ENCODE measurements at places on chromosomes 12 and 14.

DNA sequence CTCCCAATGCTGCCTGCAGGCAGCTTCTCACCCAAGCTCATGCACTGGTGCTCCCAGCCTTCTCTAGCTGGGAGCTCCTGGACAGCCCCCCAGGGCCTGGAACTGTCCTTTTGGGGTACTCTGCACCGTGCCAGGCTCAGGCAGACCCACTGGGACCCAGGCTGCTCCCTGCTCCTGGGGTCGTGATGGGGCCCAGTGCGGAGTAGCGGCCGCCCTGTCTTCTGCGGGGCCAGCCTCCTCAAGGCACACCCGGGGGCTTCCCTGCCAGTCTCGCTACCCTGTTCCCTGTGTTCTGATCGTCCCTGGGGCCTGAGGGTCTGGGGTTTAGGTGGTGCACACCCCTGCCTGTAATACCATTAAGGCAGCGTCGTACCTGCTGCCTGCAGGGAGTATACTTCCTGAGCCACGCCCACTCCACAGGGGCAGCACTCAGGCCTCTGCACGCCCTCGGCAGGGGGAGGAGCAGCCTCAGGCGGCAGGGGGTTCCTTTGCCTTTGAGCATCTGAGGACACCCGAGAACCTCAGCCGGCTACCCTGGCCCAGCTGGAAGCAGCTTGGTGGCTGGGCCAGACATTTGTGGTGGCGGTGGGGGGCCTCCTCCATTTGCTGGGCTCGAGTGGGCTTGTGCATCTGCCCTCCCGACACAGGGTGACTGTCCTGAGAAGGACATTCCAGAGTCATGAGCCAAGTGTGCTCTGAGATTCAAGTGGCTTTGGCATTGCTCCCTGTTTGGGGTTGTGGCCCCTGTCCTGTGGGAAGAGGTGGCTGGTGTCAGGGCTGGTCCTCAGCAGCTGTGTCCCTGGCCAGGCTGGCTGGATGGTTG lies 9.2 kb upstream of the CRIP2 start:
- DNase-seq: no peak

GRCh38 chr12:98188650-98189077 lies 326.7 kb upstream of the TMPO start:
- DNase-seq: no peak

DNA sequence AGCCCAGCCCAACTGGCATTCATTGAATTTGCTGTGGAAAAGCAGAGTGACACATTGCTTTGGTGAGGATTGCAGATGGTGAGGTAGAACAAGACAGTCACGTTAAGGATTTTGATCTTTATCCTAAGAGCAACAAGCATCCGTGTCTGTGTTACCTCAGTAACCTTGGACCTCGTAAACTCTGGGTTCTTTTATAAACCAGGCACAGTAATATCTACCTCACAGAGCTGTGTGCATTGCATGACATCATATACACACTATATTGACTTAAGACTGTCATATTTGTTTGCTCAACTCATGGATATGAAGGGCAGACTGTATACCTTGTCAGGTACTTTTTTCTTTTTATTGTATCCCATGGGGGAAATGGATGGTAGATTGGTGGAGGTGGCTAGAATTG lies 156.2 kb downstream of the ETV6 start:
- no peak for DNase-seq

DNA sequence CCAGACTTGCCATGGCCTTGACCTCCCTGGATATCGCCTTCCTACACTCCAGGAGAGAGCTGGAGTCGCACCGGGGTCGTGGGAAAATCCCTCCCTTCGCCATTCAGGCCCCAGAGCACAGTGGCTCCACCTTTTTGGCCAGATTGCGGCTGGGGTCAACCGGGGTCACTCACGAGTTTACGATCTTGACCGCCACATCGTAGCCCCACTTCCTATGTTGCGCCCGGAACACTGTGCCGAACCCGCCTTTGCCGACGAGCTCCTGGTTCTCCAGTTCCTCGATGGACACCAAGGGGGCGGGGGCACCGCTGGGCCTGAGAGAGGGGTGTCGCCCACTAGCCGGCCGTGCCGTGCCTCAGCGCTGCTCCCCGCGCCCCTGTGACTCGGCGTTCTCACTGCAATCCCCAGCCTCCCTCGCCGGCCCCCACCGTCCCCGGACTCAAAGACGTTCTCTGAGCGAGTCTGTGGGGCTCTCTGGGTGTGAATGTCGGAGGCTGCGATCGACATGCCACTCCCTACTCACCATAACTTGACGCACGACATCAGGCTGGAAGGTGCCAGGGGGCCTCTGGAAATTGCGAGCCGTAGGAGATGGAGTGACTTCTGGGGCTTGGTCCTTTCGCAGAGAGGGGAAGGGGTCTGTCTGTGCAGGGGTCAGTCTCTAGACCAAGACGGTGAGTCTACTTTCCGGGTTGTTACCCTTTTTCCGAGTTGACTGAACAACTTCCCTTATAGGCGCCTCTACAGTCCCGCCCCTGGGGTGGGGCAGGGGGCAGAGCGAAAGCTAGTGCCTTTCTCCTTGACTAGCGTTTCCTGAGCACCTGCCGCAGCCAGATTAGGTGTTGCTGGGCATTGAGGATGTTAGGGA lies at the start of gene RIPK3:
RIPK3 (minus strand) TSS at position 708 of the 868 bp plus-strand sequence; CDS start at position 543, 165 bp downstream.
- no peak for DNase-seq

DNA sequence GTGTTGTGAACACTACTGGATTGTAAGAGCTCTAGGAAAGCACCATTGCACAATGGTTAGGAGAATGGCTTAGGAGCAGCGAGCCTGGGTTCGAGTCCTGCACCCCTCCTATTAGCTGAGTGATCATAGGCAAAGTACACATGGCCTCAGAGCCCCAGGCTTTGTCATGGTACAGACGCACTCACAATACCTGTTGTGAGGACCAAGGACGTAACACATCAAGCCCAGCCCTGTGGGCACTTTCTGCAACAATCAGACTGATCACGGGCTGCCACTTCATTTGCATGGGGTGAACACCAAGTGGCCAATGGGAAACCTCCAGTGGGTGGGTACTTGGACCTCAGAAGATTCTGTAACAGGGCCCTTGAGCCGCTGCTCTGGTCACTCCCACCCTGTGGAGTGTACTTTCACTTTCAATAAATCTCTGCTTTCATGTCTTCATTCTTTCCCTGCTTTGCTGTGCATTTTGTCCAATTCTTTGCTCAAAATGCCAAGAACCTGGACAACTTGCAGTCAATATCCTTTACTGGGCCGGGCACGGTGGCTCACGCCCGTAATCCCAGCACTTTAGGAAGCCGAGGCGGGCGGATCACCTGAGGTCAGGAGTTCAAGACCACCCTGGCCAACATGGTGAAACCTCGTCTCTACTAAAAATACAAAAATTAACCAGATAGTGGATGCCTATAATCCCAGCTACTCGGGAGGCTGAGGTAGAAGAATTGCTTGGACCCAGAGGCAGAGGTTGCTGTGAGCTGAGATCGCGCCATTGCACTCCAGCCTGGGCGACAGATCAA lies 28.2 kb downstream of the GLRX5 start:
- no peak for DNase-seq

DNA sequence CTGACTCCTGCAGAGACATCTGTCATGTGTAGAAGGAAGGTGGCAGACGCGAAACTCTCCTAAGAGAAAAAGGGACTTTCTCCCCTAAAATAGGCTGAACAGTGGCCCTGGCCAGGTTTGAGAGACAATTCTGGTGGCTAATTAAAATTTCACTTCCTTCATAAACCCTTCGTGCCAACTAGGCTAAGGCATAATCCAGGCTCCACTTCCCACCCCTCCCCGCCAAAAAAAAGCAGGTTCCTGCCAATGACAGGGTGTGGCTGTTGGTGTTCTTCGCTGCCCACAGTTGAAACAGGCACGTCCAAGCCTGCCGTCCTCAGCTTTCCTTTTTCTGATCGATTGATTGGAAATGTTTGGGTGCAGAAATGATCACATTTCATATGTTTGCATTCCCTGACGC lies 144.6 kb downstream of the GCH1 start:
- DNase-seq: no peak

- no peak for DNase-seq
These were observed 1157.2 kb downstream of the TMEM121 start for GRCh38 chr14:106683631-106684030.

GRCh38 chr12:44581642-44582242 lies 294.4 kb downstream of the NELL2 start:
- DNase-seq: no peak

GRCh38 chr14:71551291-71551950 lies 380.8 kb upstream of the RGS6 start:
- peak; percentile 68 for DNase-seq

GRCh38 chr12:15562263-15562662 lies 226.9 kb downstream of the EPS8 start:
- DNase-seq: no peak

- DNase-seq: no peak
These were observed 66.2 kb downstream of the PTGER2 start for GRCh38 chr14:52380294-52380693.

DNA sequence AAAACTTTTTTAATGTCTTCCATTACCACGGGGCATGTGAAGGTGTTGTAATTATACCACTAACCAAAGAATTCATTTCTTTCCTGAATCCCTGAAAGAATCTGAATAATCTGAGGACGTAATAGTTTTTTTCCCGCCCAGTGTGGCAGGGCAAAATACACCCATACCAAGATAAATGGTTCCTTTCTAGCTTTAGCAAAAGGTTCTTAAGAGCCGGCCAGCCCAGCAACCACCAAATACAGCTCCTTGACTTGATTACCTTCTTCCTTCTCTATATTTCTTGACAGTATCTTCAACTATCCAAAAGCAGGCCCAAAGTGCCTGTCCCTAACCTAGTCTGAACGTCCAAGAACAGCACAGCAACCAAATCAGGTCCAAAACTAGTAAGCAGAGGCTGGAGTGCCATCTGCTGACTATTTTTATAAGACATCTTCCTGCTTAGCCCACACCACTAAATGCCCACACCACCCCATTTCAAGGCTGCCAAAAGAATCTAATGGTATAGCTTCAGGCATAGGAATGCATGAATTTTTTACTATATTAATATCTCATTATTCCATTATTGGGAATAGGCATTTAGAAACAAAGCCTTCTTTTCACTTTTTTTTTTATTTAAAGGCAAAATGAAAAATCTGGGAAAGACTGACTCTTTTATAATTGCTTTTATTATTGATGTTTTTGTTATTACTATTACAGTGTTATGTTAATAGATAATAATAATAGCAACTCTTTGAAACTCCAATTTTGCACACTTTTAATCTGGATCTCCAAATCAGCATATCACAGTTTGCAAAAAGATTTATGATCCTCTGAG lies 524.4 kb downstream of the MED13L start:
- DNase-seq: peak; percentile 17

DNA sequence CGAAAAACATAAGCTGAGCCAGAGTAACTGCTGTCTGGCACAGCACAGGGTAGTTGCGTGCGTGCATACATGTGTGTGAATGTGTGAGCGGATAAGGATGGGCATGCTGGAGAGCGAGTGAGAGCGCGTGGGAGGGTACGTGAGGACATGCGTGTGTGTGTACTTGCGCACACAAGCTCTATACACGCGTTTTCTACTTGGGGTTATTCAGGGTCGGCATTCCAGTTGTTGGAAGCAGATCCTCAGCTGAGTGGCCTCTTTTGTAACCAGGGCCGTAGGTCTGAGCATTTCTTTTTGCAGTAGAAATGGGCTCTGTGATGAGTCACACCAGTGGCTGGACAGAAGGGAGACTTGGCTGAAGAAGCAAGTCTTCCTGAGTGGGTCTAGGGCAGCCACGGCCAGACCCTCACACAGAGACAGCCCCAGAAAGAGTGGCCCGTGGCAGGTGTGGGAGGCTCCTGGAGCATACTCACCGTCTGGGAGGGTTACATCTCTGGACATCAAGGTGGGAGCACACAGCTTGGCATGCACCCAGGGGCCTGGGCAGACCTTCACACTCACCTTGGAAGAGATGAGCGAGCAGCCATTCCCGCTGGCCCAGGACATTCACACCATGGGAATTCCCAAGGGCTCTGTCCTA lies 78.0 kb downstream of the LRRC74A start:
- peak; percentile 49 for DNase-seq

DNA sequence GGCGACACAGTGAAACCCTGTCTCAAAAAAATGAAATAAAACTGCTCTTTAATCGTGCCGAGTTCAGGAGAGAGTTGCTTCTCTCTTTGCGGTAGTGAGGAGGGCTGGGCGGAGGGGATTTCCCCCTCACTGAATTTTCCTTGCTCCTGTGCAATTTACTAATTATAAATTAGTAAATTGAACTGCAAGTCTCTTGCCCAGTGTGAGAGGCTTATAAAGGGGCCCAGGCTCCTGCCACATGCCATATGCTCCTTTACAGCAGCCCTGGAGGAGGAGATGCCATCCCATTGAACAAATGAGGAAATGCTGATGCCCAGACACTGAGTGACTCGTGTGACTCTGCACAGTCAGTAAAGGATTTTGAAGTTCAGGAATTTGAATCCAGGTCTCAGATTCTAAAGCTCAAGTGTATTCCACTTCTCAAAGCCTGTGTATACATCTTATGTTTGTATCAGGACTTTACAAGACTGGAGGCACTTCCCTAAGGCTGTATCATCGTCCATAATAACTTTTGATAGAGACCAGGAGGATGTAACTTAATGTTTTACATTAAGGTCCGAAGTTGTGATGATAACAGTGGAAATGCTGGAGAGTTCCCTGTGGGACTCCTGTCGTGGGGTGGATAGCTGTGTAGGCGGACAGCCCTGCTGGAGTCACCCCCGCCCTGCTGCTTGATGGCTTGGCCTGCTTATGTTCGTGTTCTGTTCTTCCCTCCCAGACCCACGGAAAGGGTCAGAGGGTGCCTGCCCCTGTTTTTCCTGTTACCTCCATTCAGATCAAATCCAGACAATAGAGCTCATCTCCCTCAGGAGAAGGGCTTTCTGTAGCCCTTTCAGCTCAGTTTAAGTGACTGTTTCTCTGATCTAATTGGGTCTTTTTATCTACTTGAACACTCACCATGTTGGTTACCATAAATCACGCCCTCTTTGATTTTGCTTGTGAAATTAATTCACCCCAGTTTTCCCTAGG lies 13.9 kb downstream of the PELI2 start:
- DNase-seq: no peak

DNA sequence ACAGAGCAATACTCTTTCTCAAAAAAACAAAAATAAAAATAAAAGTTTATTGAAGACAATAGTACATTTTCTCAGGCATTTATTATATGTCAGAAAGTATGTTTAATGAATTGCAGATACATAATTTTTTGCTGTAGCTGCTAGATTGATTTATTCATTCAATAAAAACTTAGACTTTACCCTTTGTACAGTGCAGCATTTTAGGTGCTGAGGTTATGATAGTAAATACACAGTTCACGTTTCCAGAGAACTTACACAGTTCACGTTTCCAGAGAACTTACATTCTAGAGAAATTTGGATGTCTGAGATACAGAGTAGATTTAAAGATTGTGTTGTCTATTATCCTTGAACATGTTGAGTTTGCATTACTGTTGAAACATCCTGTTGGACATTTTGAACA lies 25.3 kb downstream of the TMTC3 start:
- DNase-seq: no peak

DNA sequence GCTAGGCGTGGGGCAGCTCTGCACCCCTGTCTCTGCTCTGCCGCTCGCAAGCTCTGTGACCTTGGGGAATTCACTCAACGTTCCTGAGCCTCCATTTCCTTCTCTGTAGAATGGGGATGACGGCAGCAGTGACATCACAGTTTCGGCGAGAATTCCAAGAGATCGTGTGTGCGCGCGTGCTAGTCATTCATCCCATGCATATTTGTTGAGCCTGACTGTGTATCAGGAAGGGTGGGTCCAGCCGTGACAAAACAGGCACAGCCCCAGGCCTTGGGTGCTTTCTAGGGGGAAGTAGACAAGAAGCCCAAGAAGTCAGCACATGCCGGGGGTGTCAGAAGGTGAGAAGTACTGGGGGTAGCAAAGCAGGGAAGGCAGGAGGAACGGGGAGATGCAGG lies 145.6 kb upstream of the NCOR2 start:
- DNase-seq: no peak

- no peak for DNase-seq
These were observed 50.0 kb downstream of the ADGRD1 start for GRCh38 chr12:131003716-131004045.
